ENCODE measurements at places on chromosomes 2 and 18.

DNA sequence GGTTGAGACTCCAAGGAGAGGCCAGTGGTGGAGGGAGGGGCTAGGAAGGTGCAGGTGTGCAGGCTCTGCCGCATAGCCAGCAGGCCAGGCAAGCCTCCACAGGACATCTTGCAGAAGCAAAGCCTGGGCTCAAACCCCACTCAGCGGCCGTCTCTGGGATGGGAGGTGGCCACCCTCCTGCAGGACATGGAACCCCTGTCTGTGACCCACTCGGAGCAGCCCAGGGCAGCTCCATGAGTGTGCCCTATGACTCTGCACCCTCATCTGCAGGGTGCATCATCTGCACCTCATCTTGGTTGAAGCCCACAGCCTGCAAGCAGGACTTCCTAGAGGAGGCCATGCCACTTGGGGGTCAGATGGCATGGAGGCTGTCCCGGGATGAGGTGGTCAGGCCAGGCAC, 46.3 kb downstream of the GPC1 start:
- no peak for DNase-seq

DNA sequence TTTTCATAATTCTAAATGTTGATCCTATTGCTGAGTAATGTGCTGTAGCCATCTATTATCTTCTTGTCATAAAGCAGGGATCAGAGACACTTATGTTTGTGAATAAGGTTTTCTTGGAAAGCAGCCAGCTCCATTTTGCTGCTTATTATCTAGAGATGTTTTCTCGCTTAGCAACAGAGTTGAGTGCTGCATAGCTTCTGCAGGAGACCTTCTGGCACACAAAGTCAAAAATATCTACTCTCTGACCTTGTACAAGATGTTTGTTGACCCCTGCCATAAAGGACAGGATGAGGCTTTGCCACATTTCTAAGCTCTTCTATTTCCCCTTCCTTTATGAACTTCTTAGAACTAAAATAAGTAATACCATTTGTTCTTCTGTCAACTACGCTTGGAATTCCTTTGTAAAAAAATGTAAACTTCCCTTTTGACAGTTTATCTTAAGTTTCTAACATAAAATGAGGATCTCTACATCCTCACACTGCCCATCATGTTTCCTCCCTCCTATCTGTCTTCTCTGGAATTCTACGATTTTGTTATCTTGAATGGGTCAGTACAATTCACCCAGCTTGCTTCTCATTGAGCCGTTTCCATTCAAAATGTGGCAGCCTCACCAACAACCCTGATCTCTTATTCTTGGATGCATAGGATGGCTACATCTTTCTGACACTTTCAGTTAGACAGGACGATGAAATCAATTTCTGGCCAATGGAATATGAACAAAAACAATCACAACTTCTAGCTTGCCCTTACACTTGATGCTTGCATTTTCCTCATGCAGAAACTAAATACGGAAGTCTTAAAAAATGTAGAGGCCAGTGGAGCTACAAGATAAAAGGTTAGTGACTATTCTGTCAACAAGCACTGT, 1377.0 kb downstream of the SUCLG1 start:
- peak; percentile 84 for DNase-seq

DNA sequence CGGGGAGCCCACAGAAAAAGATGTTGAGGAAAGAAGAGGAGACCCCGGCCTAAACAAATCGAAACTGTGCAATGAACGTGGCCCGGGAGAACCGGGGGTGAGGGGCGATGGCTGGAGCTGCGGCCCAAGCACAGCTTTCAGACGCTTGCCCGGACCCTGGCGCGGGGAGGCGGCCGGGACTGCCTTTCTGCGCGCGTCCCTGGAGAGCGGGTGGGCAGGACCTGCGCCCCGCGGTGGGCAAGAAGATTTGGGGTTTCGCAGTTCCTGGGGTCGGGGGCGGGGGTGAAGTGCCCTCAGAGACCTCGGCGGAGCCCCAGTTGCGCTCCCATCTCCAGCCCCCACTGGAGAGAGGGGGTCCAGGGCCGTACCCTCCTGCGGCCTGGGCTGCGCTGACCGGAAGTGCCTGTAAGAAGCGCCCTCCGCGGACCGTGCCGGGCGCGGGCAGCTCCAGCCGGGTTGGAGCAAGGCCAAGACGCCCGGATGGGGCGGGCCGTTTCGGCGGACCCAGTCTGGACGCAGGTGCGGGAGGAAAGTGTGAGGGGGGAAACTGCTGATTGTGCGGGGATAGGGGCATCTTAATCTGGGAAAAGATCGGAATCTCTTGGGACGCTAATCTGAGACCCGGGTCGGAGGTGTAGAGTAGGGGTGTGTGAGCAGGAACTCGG, 11.6 kb downstream of the EN1 start:
- no peak for DNase-seq

DNA sequence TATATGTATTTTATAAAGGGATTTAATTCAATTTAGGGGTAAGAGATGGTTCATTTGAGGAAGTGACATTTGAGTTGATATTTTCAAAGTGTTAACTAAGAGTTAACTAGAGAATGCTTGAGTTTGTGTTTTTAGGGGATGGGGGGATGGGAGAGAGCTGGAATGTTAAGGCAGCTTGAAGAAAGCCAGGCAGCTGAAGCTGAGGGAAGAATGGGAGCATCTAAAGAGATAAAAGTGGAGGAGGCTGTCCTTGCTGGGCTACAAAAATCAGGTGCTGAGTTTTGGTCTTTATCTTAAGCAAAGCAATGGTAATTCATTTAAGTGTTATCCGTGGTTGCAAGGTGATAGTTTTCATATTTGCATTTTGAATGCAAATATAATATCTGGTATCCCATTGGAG, 9.2 kb downstream of the CHST9 start:
- no peak for DNase-seq

DNA sequence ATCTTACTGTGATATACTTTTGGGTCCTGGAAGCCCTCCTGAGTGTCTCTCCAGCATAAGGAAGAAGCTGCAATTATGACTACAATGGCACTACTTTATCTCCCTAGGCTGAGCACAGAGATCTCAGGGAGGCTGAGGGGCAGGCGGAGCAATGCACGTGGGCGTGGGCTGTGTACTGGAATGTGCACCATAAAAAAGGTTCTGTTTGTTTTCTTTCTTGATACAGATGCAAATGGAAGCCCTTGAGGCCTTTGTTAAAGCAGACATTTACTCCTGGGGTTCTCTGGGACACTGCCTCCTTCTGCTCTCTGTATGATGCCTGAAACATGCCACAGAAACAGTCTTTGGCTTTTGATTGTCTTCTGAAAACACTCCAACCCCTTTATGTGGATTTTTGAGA, 79.1 kb upstream of the DLX2 start:
- DNase-seq: no peak

GRCh38 chr2:195489101-195489500, 167.9 kb upstream of the SLC39A10 start:
- no peak for DNase-seq

GRCh38 chr2:127906206-127906926, 20.6 kb upstream of the AMMECR1L start:
- DNase-seq: peak; percentile 3

DNA sequence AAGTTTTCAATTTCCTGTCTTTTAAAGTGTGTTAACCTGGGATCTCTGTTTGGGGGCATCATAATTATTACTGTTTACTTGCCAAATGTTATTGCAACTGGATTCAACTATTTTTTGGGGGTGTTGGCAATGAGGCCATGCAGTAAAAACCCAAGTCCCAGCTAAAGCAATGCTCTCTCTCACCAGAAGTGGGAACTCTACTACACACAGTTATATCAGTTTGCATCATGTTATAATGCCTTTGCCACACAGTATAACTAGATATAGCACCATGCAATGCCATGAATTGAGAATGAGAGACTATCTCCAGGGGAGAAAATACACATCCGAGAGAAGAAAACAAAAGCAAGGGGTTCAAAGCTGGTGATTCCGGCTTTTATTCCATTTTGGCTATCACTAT, 79.0 kb downstream of the GCA start:
- no peak for DNase-seq

- no peak for DNase-seq
Observed at GRCh38 chr2:10234013-10234306, 68.7 kb upstream of the HPCAL1 start.

- no peak for DNase-seq
Observed at GRCh38 chr18:63831080-63831788, 56.0 kb downstream of the SERPINB7 start.

DNA sequence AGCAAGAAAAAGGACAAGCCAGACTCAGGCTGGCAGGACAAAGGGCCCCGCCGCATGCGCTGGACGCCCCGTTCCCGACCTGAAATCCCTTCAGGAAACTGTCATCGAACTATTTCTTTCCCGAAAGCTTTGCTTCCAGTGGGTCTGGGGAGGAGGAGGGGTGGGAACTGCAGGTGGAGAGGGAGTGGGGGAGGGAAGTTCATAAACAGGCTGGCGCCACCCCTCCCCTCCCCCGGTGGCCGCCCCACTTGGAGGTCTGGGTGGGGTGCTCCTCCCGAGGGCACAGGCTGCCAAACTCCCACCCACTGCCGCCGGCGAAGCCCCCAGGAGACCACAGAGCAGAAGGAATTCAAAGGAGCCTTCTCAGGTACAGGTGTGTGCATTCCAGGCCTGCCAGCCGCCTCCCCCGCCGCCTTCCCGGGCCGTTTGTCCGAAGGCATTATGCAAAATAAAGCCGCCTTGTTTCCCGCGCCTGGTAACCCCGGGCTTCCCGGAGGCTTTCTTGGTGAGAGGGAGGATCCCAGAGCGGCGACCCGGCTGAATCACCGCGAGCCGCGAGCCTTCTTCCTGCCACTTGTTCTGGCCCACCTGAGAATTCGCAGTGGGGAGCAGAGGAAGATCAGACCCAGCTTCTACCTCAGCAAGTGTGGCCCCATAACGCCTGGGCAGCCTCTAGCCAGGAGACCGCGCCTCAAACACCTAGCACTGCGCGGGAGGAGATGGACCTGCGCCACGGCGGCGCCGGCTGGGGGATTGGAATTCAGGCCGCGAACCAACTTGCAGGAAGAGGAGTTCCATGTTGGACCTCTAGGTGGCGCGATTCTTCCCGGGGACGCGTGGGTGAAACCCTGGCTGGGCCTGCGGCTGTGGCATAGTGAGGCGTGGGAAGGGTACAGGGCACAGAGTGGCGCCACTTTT, 101.9 kb downstream of the FOXI3 start:
- DNase-seq: no peak

GRCh38 chr2:219737270-219737691, 109.9 kb downstream of the SLC4A3 start:
- no peak for DNase-seq

DNA sequence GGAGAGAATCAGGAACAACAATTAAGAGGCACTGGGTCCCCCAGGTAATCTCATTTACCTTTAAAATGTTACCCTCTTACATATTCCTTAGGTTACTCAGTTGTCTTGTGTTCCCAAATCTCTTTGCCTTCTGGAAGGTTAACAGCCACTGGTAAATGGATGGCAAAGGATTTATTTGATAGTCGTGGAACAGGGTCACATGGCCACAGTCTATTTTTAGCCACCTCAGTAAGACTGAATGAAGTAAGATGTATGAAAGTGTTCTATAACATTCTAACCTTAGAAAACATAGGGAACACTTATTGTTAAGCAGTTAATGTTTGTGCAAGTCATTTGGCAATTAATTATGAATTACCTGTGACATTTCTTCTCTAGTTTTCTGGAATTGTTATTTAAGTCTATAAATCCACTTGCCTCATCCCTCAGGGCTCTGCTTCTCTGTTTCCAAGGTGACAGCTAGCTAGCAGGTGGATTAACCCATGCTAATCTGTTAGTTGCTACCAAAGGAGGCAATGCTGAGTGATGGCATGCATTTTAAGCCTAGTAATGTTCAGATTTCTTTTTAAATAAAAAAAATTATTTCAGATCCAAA, 211.0 kb downstream of the PIK3C3 start:
- DNase-seq: no peak

DNA sequence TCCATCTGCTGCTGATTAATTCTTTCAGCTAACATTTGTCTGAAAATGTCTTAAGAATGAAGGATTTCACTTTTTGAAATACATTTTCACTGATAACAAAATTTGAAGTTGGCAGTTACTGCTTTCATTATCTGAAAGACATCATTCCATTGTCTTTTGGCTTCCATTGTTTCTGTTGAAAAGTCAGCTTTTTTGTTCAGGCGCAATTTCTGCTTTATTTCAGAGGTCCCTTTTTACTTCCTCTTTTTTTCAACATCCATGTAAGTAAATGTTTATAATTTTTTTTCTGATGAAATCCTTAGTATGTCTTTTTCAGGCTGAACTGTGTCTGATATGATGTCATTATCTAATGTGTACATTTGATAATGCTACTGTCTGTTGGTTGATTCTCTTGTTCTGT, 184.2 kb downstream of the RND3 start:
- no peak for DNase-seq

- DNase-seq: no peak
Observed at GRCh38 chr2:64846177-64846576, 143.0 kb upstream of the SLC1A4 start.

- no peak for DNase-seq
Observed at GRCh38 chr2:120451334-120451733, 105.4 kb downstream of the INHBB start.

DNA sequence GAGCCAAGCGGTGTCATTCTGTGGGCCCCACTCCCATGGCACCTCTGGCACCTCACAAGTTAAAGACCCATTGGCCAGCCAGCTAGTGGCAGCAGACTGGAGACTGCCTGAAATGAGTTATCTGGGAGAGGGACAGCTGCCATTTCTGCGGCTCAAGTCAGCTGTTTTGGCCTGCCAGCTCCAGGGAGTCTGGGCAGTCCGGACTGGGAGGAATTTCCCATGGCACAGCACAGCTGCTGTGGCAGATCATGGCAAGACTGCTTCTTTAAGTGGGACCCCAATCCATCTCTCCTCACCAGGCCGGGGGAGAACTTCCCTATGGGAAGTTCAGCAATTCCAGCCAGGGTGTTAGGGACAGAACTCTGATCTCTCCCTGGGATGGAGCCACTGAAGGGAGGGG, 2187.6 kb upstream of the CELF4 start:
- no peak for DNase-seq

DNA sequence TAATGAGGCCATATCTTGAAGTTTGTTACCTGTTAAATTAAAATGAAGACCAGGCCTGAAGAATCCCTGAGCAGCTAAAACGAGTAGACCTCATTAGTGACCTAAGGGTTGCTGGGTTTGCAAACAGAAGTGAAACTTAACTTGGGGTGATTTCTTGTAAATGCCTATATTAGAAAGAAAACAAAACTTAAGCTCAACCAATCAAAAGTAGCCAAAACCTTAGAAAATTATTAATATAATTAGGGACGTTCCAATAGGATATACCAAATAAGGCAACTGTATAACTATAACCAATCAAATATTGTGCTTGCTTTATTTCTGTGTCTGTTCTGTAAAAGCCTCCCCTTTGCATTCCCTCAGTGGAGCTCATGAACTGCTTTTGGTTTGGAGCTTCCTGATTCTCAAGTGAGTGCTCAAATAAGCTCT, 137.9 kb upstream of the VRK2 start:
- no peak for DNase-seq

GRCh38 chr2:108898315-108899082, 90.5 kb downstream of the EDAR start:
- DNase-seq: no peak

Data from NCI-H1092 treated with DMSO at 0.1 percent for 48 hours (cell line).